ENCODE measurements at places on chromosomes 3 and 15.

DNA sequence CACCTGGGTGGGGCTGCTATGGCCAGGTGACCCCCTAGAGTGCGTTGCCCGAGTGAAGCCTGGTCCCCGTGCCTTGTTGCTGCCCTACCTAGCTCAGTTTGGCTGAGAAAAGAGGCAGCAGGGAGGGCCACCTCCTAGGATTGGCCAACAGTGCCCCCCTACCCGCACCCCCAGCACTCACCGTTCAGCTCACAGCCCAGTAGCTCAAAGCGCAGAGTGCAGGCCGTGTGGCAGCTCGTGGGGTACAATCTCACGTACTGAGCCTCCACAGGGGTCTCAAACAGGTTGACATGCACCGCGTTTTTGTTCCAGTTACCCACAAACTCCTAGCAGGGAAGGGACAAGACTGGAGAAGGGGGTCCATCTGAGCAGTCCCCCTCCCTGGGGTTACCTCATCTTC lies 7.6 kb downstream of the MFGE8 start:
- no peak for DNase-seq

GRCh38 chr15:96338766-96339618 lies 8.5 kb downstream of the NR2F2 start:
- DNase-seq, result no peak

DNA sequence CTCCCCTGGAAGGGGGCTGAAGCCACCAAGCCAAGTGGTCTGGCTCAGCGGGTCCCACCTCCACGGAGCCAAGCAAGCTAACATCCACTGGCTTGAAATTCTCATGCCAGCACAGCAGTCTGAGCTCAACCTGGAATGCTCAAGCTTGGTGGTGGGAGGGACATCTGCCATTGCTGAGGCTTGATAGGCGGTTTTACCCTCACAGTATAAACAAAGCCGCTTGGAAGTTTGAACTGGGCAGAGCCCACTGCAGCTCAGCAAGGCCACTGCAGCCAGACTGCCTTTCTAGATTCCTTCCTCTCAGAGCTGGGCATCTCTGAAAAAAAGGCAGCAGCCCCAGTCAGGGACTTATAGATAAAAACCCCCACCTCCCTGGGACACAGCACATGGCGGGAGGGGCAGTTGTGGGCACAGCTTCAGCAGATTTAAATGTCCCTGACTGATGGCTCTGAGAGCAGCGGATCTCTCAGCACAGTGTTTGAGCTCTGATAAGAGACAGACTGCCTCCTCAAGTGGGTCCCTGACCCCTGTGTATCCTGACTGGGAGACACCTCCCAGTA lies 23.2 kb upstream of the IGSF10 start:
- no peak for DNase-seq

- no peak for DNase-seq
Measured at GRCh38 chr15:42160136-42160535, 3.7 kb upstream of the PLA2G4F start.

DNA sequence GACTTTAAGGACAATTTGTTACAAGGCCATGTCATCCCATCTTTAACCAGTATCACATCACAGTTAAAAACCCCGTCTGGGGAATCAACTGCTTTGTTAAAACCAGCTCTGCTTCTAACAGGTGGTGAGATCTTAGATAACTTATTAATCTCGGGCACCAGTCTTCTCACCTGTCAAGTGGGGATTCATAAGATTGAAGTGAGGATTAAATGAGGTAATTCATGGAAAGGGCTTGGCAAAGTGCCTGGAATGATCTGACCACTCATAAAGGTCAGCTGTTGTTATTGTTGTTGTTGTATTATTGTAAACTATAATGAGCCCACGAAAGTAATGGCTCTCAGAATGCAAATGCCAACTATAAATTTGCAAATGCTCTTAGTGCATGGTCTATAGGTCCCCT lies 30.1 kb upstream of the SLC24A5 start:
- no peak for DNase-seq

GRCh38 chr3:62229211-62229610 lies 144.1 kb downstream of the FEZF2 start:
- no peak for DNase-seq

- DNase-seq, result no peak
Measured at GRCh38 chr3:178960181-178960580, 111.4 kb downstream of the ZMAT3 start.

DNA sequence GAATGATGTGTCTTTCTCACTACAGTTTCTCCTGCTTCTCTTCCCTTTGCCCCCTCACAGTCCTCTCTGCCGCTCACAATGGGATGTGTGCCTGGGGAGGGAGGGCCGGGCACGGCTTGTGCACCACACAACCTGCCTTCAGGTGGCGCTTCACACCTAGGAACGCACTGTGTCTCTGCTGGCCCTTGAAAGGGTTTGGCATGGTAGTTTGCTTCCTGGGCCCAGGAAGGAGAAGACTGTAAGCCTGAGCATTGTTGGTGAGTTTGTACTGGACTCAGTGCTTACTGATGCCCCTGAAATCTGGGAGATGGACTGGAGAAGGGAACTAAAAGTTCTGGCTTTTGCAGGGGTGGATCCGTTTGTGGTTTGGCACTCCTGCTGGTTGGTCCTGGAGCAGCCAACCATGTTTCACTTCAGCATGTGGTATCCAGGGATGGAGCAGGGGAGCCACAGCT lies 9.2 kb downstream of the ALPK3 start:
- DNase-seq, result no peak

- DNase-seq, result no peak
Measured at GRCh38 chr15:41559239-41559782, 299 bp downstream of the TYRO3 start.

- DNase-seq, result no peak
Measured at GRCh38 chr3:187369089-187369447, 883 bp downstream of the RTP4 start.

GRCh38 chr15:31256378-31257265 lies 70.0 kb upstream of the KLF13 start:
- no peak for DNase-seq

GRCh38 chr15:62909257-62909656 lies 133.3 kb upstream of the TPM1 start:
- DNase-seq, result no peak

DNA sequence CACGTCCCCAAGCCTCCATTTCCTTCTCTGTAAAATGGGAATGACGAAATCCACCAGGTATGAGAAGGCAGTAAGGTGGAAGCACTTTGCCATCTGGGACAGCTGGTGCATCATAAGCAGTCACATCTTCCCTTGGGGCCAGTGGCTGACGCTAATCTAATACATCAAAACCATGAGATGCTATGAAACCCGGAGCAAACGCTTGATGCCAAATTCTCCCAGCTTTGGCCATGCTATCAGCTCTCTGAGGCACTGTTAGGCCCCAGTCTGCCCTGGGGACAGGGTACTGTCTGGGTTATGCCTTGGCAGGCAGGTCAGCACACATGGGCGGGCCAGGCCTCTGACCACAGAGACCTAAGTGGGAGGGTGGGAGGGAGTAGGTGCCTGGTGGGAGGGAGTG lies 66.1 kb downstream of the ADAMTS17 start:
- DNase-seq, result no peak
